ENCODE measurements at places on chromosomes 13 and 19. TPM values are rescaled to one million over a fixed set of nuclear protein-coding genes. Genes with fewer than 3 reads are reported as not detected.

Gene ADGRL1
- 14.5 TPM for total RNA-seq

Gene PLIN3
- total RNA-seq, result 15.5 TPM

GRCh38 chr13:96730676-96731075, 263.6 kb downstream of the OXGR1 start:
- H3K27ac ChIP-seq, result no peak overlapping the region
- H3K27me3 ChIP-seq, result no peaks in the 10 kb centered on the region
- no peak for DNase-seq
- H3K4me1 ChIP-seq, result no peaks in the 10 kb centered on the region

DNA sequence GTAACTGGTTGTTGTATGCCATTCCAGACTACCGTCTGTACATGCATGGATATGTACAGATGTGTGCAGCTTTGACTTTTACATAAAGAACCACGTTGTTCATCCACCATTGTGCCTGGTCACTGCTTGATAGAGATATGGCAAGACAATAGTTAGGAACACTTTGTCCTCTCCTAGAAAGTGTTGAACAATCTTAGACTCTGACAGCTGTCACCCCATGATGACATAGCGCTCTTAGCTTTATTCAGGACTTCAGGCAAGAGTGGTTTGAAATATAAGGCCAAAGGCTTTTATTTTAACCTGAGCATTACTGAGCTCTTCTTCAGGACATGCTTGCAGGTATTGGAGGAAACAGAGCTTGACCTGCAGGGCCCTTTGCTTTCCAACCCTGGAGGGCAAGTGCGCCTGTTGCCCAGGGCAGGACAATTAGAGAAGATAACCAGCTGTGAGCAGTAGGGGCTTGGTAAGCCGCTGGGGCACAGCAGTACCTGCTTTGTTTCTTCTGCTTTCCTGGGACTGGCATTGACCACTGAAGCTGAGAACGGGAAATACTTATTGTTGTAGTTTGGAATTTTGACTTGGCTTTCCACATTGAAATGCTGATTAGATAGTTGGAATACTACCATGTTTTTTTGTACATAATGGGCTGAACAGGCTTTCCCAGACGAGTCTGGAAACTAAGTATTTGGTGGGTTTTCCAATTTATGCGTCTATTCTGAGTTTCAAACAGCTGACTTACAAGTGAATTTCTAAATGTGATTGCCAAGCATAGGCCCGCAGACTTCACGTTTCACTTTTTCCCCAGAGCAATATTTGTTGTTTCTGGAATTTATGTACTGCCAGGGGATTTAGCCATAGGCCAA, 51.1 kb downstream of the GARRE1 start:
- no peaks in the 10 kb centered on the region for H3K27me3 ChIP-seq
- peaks cover 27% of the 10 kb centered on the region for H3K4me1 ChIP-seq
- H3K36me3 ChIP-seq, result peaks cover 13% of the 10 kb centered on the region
- no peak overlapping the region for H3K4me3 ChIP-seq

Gene TEX30
- total RNA-seq, result 32.8 TPM

DNA sequence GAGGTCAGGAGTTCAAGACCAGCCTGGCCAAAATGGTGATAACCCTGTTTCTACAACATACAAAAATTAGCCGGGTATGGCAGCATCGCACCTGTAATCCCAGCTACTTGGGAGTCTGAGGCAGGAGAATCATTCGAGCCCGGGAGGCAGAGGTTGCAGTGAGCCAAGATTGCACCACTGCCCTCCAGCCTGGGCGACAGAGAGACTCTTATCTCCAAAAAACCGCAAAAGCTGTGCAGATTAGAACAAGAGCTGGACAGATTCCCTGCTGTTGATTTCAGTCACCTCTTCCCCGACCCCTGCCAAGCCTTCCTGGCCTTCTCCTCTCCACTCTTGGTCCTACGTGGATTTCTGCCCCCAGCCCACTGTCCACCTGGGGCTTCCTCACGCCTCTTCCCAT, 8.3 kb downstream of the CAMSAP3 start:
- H3K27me3 ChIP-seq, result peaks cover 6% of the 10 kb centered on the region
- DNase-seq, result no peak
- H3K4me1 ChIP-seq, result peaks cover 2% of the 10 kb centered on the region
- no peak overlapping the region for H3K4me3 ChIP-seq

DNA sequence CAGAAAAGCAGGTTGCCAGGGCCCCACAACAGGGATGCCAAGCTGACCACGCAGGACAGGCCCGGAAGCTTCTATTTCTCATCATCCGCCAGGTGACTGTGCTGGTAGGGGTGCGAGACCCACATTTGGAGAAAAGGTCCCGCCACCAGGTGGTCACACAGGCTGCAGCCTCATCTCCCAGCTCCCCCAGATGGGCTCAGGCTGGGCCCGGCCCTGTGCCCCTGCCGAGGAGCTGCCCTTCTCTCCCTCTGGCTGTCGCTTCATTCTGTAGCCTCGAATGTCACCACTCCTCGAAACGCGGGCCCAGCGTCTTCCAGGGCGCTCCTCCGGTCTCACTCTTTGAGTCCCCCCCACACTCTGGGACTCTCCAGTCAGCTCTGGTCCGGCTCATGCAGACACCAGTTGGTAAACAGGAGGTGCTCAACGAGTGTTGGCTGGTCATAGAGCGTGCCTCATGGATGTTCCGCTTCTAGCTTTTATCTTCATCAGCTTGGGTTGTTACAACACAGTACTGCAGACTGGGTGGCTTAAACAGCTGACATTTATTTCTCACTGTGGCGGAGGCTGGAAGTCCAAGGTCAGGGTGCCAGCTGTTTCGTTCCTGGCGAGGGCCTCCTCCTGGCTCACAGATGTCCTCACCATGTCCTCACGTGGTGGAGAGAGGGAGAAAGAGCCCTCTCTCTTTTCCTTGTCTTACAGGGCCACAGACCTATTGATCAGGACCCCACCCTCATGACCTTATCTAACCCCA, 87.1 kb downstream of the TEX29 start:
- no peak overlapping the region for H3K4me3 ChIP-seq
- no peak for DNase-seq
- H3K4me1 ChIP-seq, result no peaks in the 10 kb centered on the region
- H3K27me3 ChIP-seq, result peaks cover 11% of the 10 kb centered on the region

GRCh38 chr13:76823969-76824368, 62.2 kb downstream of the KCTD12 start:
- H3K36me3 ChIP-seq, result no peaks in the 10 kb centered on the region
- H3K27ac ChIP-seq, result no peak overlapping the region
- H3K4me3 ChIP-seq, result no peak overlapping the region
- no peak for DNase-seq

- no peak overlapping the region for H3K4me3 ChIP-seq
- H3K27me3 ChIP-seq, result no peaks in the 10 kb centered on the region
- no peak for DNase-seq
These were observed 28.0 kb upstream of the C1QTNF9 start for GRCh38 chr13:24281188-24282008.

- no peak overlapping the region for H3K4me3 ChIP-seq
- no peak overlapping the region for H3K27ac ChIP-seq
- H3K4me1 ChIP-seq, result peaks cover 20% of the 10 kb centered on the region
- H3K36me3 ChIP-seq, result peaks cover 14% of the 10 kb centered on the region
- DNase-seq, result no peak
These were observed 4.9 kb downstream of the PTGER1 start for GRCh38 chr19:14470031-14470876.

Gene C13orf46
- 1.9 TPM for total RNA-seq

Gene VAV1
- 65.4 TPM for total RNA-seq

Gene CEACAM3
- not detected for total RNA-seq

DNA sequence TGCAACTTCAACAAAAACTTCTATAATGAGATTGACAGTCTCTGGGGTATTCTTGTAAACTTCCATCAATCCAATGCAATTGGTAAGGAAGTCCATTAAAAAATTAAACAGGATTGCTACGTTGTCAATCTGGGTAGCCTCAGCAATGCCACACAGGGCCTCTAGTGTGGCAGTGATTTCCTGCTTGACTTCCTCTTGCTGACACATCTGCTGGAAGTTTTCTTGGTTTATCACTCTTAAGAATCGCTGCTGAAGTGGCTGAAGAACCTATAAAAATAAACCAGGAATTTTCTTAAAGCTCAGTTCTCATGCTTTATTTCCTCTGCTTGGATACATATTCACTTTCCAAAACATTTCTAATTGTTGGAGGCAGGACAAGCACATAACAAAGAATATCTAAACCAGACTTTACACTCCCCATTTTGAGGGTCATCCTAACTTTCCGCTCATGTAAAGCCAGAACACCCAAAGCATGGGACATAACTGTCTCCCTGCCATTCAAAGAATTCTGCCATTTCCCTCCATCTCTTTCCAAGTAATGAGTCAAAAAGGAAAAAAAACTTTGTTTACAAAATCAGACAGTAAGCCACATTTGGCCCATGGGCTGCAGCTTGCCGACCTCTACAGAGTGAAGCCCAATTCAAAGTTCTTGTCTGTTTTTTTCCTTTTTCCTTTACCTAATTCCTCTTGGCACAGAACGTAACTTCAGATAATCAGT, 23.2 kb upstream of the EEF1AKMT1 start:
- H3K27ac ChIP-seq, result peak overlapping the region; percentile 50
- peaks cover 41% of the 10 kb centered on the region for H3K36me3 ChIP-seq
- peaks cover 22% of the 10 kb centered on the region for H3K4me1 ChIP-seq
- H3K4me3 ChIP-seq, result no peak overlapping the region
- DNase-seq, result no peak
- no peaks in the 10 kb centered on the region for H3K27me3 ChIP-seq

DNA sequence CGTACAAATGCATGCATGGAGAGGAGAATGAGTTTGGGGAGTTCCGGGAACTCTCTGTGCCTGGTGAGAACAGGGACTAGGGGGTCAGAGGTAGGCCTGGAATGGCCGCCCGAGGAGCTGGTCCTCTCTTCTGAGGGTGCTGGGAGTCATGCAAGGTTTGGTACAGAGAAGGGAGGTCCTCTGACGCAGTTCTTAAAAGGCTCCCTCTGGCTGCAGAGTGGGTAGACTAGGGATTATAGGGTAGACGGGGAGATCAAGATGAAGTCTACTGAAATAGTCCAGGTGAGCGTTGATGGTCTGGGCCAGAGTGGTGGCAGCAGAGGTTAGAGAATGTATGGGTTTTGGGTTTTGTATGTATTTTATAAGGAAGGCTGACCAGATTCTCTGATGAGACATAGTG, 796 bp downstream of the ZNF304 start:
- peaks cover 55% of the 10 kb centered on the region for H3K36me3 ChIP-seq
- peak; percentile 7 for DNase-seq
- no peaks in the 10 kb centered on the region for H3K27me3 ChIP-seq
- peak overlapping the region; percentile 93 for H3K27ac ChIP-seq
- peaks cover 27% of the 10 kb centered on the region for H3K4me1 ChIP-seq

DNA sequence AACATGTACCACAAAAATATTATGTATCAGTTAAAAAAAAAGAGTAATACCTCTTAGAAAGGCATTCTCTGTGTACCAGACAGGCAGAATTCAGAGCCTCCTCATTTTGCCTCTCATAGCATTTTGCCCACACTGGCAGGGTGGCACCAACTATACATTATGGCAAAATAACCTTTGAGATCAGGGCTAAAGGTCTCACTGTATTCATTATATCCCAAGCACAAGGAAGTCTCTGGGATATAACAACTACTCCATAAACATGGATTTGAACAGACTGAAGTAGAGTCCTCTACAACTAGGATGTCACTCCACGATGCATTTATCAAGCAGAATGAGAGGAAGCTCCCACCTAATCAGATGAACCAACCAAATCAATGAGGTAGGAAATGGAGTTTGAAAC, 10.6 kb downstream of the SUCLA2 start:
- no peak overlapping the region for H3K4me3 ChIP-seq
- peaks cover 49% of the 10 kb centered on the region for H3K36me3 ChIP-seq
- H3K4me1 ChIP-seq, result peaks cover 3% of the 10 kb centered on the region
- DNase-seq, result no peak
- no peak overlapping the region for H3K27ac ChIP-seq
- H3K27me3 ChIP-seq, result no peaks in the 10 kb centered on the region

Gene DAND5
- not detected for total RNA-seq

- H3K36me3 ChIP-seq, result no peaks in the 10 kb centered on the region
- no peak overlapping the region for H3K4me3 ChIP-seq
- no peak for DNase-seq
- H3K4me1 ChIP-seq, result peaks cover 22% of the 10 kb centered on the region
These were observed 38.7 kb downstream of the ATP11A start for GRCh38 chr13:112728375-112729126.

DNA sequence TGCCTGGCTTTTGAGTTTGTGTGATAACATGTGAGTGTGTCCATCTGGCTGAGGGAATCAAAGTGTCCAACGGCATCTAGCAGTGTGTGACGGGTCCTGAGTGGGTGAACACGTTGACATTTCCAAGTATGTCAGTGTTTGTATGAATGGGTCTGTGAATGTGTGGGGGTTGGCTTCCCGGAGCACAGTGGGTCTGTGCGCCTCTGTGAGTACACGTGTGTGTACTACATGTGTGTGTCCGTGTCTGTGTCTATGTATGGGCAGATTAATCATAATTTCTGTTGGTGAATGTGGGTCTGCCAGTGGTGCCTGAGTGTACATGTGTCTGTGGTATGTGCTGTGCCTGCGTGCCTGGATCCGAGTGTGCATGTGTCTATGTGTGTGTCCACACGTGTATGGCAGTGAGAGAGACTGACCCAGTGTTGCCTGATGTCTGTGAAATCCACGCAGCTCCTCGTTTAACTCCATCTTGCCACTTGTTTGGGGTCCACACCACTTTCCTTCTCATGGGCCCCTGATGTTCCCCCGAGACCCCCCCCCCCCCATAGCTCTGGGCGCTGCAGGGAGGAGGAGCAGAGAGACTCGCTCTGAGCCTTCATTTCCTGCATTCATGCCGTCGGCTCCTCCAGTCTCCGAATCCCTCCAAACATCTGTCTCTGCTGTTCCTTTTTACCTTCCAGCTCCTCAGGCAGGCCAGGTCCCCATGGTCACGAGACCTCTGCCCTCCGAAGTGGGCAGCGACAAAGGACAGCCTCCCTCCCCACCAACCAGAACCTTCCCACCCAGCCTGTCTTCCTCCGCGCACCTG, 5.3 kb downstream of the CCDC8 start:
- peaks cover 13% of the 10 kb centered on the region for H3K4me1 ChIP-seq
- H3K27me3 ChIP-seq, result peaks cover 66% of the 10 kb centered on the region
- H3K27ac ChIP-seq, result no peak overlapping the region
- no peak for DNase-seq

Gene KATNAL1
- 8.6 TPM for total RNA-seq

Gene KLF1
- total RNA-seq, result 0.32 TPM

Gene KANK3
- 3.6 TPM for total RNA-seq

DNA sequence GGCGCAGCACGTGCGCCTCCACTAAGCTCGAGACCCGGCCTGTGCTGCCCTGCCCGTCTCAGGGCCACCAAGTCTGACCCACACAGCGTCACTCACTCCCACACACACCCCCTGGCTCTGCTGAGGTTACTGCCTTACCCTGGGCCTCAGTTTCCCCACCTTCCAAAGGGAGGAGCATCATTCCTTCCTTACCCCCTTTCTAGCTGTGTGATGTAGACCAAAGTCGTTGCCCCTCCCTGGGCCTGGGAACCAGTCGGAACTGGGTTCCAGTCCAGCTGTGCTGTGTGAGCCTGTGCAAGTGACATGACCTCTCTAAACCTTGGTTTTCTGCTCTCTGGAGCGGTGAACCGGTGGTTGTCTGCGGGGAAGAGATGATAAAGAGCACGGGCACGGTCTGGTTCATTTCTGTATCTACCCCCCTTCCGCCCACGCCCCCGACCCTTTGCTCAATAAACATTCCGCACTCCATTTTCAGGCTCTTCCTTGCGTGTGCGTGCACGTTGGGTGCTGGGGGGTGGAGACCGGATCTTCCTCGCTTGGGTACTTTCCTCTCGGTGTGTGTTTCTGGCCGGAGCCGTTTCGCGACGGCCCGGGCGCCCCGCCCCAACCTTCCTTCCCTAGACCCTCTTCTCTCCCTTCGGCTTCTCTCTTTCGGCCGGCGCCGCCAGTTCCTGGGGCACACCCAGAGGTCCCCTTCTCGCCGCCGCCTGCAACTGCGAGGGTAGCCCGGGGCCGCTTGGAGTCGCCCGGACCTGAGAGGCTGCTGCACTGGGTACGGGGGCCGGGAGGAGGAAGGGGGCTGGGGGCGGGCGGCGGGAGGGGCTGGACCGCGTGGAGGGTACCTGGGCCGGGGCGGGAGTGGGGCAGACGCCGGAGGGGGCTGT, at the start of gene ZNF581:
Gene ZNF581, plus strand, starts transcription at position 647 of the 884 bp plus-strand sequence. CDS start 923 bp downstream, outside the sequence.
- peaks cover 49% of the 10 kb centered on the region for H3K36me3 ChIP-seq
- H3K4me3 ChIP-seq, result peak within 1 kb of the TSS; percentile 82
- peaks cover 47% of the 10 kb centered on the region for H3K4me1 ChIP-seq
- DNase-seq, result peak; percentile 94
